OCI-LY7 (cell line): ENCODE measurements at places on chromosomes 2 and 18.

DNA sequence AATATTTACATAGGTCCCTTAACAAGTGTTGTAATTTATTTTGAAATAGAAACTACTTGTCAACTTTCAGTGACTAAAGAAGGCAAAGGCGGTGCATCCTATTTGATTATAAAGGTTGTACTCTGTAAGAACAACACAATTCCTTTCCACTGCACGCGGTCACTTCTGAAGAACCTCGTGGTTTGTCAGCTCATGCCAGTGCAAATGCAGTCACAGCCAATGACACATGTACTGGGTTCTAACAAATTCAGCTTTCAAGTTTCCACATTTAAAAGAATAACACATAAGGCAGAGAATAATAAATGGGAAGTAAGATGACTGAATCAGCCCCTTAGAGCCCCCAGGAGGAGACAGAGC is 39.7 kb downstream of the CYB5A start:
- DNase-seq: no peak

GRCh38 chr2:32342801-32343200 is 14.0 kb upstream of the BIRC6 start:
- no peak for DNase-seq

DNA sequence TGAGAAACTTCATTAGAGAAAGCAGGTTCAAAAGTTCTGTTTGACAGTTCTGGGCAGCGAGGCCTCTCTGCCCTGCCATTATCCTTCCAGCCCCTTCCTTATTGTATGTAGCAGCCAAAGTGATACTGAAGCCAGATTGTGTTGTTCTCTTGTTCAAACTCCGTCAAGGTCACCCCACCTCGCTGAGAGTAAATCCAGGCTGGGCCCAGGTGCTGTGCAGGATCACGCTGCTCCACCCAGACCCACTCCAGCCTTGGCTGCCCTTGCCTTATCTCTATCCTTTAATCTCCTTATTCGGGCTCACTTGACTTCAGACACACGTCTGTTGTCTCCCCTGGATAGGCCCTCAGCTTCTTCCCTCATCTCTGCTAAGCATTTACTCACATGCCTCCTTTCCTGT is 196.1 kb downstream of the CPS1 start:
- no peak for DNase-seq

DNA sequence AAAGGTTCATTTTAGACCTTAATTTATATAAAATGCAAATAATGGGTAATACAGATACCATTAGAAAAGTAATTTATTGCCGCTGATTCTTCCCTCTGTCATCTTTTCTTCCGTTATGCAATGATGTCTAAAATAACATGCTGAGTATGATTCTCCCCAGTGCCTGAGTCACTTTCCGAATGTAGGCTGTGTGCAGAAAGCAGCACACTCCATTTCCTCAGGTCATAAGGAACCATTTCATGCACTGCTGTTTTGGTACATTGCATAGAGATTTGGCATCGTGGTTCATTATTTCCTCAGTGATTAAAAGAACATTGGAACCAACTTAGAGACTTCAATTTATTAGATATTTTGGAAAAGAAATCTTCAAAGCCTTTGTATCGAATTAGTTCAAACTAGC is 173.5 kb downstream of the CDH2 start:
- DNase-seq: no peak

GRCh38 chr2:157853211-157853610 is 22.9 kb downstream of the ACVR1 start:
- DNase-seq: no peak

- DNase-seq: no peak
Observed at GRCh38 chr18:48902023-48902855, 48.5 kb downstream of the SMAD7 start.

DNA sequence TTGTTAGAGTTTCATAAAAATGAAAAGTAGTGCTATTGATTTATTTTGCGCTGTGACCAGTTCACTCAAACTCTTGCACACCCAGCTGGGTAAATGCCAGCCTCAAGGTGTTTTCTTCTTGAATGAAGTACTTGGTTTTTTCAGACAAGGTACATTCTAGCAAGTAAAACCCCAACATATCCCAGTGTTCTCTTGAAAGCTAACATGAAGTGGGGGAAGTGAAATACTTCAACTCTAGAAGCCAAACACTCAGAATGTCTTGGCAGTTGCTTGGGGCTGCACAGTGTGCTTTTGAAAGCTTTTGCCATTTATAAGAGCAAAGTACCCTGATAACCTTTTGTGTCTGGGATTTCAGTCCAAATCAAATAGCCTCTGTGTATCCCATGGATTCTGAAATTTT is 13.4 kb downstream of the NPAS2 start:
- no peak for DNase-seq

- DNase-seq: no peak
Observed at GRCh38 chr18:33051407-33051806, 278.6 kb upstream of the KLHL14 start.

DNA sequence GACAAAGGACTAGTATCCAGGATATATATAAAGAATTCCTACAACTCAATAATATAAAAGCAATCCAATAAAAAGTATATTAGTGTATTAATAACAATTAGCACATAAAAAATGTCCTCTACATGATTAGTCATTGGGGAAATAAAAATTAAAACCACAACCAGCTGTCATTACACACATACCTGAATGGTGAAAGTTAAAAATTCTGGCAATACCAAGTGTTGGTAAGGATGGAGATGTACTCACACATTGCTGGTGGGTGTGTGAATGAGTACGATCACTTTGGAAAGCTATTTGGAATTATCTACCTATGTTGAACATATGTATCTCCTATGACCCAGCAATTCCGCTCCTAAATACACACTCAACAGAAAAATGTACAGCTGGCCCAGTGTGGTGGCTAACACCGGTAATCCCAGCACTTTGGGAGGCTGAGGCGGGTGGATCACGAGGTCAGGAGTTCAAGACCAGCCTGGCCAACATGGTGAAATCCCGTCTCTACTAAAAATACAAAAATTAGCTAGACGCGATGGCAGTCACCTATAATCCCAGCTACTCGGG is 14.3 kb upstream of the NOL10 start:
- DNase-seq: no peak

GRCh38 chr2:46831051-46831868 is 84.3 kb downstream of the MCFD2 start:
- DNase-seq: no peak

- no peak for DNase-seq
Observed at GRCh38 chr2:106959975-106960682, 74.2 kb upstream of the ST6GAL2 start.

DNA sequence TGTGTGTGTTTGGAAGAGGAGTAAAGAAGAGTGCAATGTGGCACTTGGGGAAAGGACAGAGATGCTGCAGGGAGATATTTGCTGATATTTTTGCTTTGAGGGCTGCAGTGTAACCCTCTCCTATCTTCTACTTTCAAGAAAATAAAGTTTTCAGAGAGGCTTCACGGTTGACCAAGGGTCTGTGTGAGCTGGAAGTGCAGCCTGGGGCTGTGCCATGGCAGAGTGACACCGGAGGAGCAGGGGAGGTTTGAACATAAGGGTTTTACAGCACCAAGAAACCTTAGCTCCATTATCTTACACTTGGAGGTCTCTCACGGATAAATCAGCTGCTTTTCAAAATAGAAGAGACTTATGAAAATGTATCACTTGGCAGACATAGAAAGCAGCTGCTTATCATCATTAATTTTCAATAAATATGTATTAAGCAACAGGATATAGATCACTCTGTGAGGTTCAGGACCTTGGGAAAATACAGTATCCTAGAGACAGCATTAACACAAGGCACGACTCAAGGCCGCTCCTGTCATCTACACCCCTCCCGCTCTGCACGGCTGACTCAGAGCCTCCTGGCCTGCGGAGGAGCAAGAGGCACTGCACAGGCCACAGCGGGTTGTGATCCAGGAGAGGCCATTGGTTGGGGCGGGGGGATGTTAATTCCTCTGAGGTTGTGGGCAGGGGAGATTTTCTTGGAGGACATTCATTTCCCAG is 127.8 kb downstream of the COPS8 start:
- DNase-seq: no peak

DNA sequence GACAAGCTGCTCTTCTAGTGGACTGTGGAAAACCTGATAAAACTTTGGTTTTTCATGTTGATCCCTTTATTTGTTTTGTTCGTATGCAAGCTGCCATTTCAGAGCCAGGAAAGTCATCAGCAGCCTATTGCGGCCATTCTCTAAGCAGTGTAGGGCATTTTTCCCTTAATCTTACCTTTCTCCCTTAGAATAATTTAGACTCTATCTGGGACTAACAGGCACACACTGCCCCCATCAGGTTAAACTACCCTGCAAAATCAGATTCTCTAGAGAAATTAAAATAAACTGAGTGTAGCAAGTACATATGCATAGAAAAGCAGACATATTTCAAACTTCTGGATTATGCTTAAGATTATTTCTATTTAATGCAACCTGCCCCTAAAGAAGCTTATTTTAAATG is 347.5 kb downstream of the METTL4 start:
- DNase-seq: peak; percentile 24

DNA sequence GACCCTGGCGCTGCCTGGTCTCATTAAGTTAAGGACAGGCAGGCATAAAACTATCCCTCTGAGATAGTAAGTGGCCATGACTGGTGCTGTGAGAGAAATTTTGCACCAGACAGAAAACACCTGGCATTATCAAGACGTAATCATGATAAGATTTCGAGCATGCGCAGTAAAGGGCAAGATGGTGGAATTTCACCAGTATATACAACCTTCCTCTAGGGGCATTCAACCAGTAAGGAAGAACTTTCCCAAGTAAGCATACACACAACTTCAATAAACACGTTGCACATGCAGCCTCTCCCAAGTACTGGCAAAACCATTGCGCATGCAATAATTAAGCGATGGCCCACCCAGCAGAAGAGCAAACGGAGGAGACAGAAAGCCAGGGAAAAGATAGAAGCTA is 1376.4 kb upstream of the CRIM1 start:
- no peak for DNase-seq

DNA sequence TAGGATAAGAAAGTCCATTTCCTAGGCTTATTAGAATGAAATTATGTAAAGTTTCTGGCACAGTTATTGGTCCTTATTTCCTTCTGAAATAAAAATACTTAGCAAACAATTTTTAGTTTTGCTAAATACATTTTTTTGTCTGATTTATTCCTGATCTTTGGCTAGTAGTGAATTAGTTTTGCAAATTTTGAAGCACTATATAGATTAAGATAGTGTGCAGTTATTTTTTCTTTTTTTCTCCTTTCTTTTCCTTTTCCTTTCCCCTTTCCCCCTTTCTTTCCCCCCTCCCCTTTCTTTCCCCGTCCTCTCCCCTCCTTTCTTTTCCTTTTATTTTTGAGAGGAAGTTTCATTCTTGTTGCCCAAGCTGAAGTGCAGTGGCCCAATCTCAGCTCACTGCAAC is 59.7 kb downstream of the BIRC6 start:
- no peak for DNase-seq

DNA sequence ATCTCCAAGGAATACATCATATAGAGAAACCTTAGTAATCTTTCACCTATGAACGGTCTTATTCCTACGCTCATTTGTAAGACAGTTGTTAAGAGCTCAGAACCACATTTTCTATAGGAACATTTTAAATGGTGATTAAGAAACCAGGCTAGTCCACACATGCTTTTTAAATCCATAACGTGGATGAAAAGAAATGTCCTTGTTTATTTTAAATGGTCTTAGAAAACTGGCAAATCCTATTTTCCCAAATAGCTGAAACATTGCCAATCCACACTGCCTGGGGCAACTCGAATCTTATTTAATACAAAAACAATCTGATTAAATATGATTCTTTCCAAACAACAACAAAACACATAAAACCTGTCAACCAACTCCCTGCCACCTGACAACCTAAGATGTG is 23.7 kb downstream of the METTL8 start:
- DNase-seq: no peak

DNA sequence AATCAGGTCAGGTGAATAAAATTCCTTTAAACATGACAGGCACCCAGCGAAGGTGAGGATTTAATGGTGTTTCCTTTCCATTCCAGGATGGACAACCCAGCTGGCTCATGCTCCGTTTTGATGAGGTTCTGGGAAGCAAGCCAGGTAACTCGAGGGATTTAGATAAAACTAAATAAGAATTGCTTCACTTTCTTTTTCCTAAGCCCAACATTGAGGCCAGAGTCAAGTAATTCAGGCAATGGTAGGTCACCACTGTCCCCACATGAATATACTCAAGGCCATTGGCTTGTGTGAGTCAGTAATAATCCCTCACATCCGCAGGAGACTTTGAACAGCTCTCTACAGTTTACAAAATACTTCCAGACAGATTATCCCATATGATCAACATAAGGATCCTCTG is 16.2 kb upstream of the LRATD1 start:
- DNase-seq: no peak

DNA sequence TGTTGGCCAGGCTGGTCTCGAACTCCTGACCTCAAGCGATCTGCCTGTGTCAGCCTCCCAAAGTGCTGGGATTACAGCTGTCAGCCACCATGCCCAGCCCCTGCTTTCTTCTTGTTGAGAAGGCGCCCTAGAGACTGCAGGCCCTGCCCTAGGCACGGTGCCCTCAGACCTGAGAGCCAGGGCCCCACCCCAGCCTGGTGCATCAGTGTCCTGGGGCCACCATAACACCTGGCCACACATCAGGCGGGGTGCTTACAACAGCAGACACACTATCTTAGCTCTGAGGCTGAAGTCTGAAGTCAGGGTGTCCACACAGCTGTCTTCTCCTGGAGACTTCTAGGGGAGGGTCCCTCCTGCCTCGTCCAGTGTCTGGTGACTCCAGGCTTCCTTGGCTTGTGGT is 120.6 kb downstream of the NDUFA10 start:
- DNase-seq: no peak

- DNase-seq: no peak
Observed at GRCh38 chr18:10003866-10004265, 90.0 kb downstream of the VAPA start.

DNA sequence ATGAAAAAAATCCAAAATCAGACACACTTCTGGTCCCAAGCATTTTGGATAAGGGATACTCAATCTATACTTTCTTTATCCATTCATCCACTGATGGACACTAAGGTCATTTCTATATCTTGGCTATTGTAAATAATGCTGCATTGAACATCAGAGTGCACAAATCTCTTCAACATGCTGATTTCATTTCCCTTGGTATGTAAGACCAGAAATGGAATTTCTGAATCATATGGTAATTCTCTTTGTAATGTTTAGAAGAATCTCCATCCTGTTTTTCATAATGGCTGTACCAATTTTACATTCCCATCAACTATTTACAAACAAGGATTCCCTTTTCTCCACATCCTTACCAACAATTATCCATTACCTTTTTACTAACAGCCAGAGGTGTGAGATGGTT is 33.7 kb upstream of the MCM6 start:
- no peak for DNase-seq

- DNase-seq: no peak
Observed at GRCh38 chr2:232236200-232236599, 142.4 kb upstream of the ALPP start.
